ENCODE measurements at places on chromosomes 11 and 22.

DNA sequence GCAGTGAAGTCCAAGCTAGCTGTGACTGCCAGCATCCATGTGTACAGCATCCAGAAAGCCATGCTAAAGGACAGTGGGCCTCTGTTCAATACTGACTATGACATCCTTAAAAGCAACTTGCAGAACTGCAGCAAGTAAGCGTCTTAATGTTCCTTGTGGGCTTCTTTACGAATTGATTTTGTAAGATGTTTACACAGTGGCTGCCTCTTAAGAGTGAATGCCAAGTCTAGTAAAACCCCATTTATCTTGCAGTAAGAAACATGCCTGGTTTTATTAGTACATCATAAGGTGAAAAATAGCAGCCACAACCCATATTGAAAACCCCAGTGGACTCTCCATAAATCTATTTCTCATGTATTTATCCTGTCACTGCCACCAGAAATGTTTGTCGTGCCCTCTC, 20.5 kb downstream of the POLD3 start:
- no peak for DNase-seq

DNA sequence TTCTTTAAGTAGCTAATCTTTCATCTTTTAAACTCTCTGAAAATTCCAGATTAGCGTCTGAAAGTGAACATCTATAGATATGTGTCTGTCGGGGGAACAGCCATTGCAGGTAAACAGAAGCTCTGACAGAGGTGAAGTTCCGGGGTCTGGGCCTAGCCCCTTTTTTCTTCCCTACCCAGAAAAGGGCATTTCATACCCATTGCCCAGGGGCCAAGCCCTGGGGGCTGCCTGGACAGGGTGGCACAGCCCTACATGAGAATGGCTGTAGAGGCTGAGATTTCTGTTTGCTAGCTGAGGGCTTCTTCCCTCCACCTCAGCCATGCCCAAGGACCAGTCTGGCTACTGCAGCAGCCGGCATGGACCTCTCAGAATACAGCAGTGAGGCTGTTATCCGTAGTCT, 327.0 kb upstream of the PLET1 start:
- no peak for DNase-seq

- DNase-seq: peak; percentile 48
These were observed 88.9 kb upstream of the DDI1 start for GRCh38 chr11:103947546-103947919.

GRCh38 chr22:22886546-22886945, 1.1 kb upstream of the IGLL5 start:
- DNase-seq: no peak

DNA sequence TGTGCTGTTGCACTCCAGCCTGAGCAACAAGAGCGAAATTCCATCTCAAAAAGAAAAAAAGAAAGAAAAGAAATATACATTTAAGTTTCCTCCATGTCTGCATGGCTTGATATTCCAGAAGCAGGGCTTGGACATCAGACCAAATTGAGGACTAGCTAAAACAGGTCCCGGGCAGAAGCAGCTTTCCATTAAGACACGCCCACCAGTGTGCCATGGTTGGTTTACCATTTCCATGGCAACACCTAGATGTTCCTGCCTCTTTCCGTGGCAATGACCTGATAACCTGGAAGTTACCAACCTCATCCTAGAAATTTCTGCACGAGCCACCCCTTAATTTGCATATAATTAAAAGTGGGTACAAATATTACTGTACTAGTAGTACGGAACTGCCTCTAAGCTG, 111.3 kb downstream of the NAT10 start:
- DNase-seq: no peak

DNA sequence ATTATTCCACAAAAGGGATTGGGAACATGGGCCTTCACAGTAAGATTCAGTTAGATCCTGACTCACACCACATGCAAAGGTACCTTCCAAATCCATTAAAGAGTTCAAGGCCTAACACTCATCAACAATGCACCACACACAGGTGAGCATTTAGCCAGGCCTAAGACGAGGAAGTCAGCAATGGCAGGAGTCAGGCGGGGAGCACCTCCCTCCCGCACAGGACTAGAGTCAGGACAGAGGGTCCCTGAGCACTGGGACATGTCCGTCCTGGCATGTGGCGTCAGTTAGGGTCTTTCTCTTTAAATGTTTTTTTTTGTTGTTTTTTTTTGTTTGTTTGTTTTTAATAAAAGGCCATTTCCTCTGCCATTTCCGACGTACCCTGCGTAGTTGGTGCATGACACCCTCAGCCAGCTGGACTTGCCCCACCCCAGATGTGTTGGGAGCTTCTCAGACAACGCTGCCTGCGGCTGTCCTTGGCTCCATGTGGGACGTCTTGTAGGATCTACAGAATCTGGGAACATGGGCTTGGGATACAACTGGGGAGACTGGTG, 1458.6 kb downstream of the BRD1 start:
- no peak for DNase-seq

GRCh38 chr11:78202733-78203167, 14.0 kb downstream of the USP35 start:
- DNase-seq: no peak

DNA sequence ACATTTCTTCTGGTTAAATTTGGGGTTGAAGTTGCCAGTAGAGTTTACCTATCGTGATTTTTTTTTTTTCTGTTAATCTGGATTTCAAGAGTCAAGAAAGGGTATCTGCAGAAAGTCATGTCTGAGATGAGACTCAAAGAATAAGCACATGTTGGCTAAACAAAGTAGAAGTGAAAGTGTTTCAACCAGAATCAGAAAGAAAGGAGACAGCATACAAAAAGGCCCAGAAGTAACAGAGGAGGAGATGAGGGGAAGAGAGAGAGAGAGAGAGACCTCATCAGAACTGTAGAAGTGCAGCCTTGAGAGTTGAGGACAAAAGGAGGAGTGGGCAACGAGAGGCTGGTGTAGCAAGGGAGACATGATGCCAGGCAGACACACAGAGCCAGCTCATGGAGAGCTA, 54.9 kb downstream of the SVIP start:
- DNase-seq: no peak

DNA sequence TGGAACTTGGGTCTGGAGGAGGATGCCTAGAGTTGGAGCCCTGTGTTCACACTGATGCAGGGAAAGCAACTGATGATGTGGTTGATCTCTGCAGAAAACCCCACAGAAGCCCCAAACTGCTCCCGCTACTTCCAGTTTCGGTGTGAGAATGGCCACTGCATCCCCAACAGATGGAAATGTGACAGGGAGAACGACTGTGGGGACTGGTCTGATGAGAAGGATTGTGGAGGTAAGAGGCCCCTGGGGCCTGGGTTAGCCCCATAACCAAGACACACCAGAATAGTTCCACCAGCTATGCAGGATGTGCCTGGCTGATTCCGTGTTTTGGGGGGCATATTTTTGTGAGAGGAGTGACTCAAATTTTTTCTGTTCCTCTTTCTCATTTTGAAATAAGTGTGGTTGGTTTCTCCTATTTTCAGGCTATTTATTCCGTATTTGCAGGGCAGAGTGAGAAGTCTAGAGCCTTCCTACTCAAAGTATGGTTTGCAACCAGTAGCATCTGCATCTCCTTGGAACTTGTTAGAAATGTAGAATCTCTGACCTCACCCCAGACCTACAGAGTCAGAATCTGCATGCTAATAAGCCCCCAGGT, 137.3 kb upstream of the SORL1-AS1 start:
- DNase-seq: no peak

DNA sequence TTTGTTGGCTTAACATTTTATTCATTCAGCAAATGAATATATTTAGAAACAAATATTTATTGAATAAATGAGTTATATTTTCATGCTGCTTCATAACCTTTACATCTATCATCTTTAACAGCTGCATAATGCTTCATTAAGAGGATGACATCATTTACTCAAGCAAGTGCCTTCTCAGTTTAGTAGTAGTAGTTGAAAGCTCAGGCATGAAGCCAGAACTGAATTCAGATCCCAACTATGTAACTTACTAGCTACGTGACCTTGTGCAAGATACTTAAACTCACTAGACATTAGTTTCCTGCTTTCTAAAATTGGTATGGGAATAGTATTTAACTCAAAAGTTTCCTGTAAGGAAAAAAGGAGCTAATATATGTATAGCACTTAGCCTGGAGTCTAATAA, 90.3 kb downstream of the TMPRSS5 start:
- DNase-seq: peak; percentile 28

- DNase-seq: peak; percentile 26
These were observed 3.0 kb downstream of the LRP5 start for GRCh38 chr11:68315171-68315920.

DNA sequence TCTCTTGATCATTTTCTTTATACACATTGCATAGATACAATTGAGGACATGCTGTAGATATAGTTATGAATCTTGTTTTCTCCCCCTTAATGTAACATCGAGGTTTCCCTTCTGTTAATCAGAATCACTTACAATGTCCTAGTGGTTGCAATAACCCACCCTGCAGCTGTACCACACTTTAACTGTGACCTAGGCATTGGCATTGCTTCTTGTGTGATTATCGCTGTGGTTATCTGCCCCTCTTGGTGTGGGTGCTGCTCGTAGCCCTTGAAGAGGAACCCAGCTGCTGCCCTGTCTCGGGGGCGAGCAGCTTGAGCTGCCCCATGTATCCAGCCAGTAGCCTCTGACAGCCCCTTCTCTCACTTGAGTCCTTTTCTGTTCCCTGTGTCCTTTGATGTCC, 1.5 kb downstream of the DGAT2 start:
- no peak for DNase-seq

DNA sequence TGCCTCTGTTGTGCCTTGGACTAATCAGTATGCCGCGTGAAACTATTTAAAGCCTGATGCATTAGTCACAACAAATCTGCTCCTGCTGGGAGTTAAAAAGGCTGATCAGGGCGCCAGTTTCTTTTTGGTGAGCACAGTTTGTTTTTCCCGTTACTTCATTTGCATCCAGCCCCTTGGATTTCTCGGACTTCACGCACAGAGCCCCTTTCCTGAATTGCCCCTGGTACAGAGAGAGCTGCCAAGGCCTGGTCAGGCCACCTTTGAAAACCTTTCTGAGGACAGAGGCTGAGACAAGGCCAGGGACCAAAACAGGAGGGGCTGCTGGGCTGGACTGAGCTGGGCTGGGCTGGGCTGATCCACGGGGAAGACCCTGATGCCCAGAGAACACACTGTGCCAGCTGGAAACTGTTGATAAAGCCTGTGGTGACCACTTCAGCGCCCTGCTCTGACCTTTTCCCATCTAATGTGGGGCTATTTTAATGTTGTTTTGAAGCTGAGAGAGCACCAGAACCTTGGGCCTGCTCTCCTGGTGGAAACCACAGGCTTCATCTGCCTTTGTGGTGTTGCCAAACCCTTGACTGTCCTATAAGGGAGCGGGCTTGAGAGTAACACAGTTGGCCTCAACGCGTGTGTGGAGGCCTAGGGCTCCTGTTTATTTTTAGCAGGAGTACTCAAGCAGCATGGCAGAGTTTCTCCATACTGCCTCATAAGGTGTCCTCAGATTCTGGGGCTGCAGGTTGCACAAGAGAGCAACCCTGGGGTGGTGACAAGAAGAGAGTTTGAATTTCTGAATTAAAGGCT, 44.2 kb downstream of the NAV2 start:
- DNase-seq: no peak

DNA sequence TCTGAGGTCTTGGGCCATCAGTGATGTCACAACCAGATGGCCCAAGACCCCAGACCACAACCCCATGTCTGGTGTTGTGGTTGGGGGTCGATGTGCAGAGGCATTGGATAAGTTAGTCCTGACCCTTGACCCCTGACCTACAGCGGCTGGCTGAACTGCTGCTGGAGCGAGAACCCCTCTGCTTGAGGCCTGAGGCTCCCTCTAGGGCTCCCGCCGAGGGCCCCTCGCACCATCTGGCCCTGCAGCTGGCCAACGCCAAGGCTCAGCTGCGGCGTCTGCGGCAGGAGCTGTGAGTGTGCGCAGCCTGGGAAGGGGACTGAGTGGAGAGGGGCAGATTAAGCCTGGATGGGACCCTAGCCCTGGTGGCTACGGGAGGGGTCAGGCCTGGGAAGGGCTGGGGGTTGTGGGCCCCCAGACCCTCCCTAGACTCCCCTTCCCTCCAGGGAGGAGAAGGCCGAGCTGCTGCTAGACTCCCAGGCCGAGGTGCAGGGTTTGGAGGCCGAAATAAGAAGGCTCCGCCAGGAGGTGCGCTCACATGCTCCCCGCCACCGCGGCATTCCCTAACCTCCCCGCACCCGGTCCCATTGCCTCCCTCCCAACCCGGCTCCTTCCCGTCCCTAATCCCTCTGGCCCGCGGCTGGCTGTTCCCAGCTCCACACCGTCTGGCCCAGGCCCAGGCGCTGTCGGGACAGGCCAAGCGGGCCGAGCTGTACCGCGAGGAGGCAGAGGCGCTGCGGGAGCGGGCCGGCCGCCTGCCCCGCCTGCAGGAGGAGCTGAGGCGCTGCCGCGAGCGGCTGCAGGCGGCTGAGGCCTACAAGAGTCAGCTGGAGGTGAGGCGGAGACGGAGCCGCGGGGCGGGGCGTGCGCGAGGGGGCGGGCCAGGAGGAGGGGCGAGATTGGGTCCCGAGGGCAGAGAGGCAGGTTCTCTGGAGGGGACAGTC, 2.1 kb downstream of the CCDC88B start:
- peak; percentile 84 for DNase-seq

DNA sequence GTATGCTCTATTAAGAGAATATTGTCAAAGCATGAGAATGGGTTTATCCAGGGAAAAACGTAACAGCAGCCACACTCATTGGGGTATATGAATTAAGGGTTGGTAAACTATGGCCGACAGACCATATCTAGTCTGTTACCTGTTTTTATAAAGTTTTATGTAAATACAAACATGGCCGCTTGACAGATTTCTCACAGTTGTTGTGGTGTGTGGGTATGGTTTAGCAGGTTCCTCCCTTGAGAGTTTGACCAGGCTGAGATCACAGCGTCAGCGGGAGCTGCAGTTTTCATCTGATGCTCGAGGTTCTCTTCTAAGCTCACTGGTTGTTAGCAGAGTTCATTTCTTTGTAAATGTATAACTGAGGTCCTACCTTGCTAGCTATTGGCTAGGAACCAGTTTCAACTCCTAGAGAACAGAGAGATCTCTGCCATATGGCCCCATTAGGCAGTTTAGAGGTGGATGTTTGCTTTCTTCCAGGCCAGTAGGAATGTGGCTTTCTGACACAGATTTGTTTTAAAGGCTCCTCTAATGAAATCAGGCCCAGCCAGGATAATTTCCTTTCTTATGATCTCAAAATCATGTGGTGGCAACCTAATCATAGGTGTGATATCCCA, 45.5 kb upstream of the GRIK4 start:
- no peak for DNase-seq

- DNase-seq: no peak
These were observed 744.4 kb upstream of the ANO3 start for GRCh38 chr11:25587496-25587895.

DNA sequence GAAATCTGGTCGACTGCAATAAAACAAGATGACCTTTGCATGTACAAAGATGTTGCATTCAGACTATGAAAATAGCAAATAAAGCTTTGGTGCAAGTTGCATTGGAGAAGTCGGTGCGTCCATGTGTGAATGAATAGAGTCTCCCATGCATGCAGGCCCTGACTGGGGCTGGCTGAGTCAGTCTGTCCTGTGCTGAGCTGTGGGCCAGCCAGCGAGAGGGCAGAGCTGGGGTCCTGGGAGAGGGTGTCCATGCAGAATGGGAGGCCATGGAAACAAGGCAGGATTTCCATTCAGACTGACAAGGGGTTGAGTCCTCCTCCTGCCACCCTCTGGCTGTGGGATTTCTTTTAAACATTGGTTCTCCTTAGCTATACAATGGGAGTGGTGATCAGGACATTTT, 2.3 kb upstream of the CRYBB3 start:
- DNase-seq: no peak

GRCh38 chr11:69079661-69080256, 31.0 kb downstream of the TPCN2 start:
- DNase-seq: no peak

- no peak for DNase-seq
These were observed 357.2 kb downstream of the OPCML start for GRCh38 chr11:133175103-133175502.

- no peak for DNase-seq
These were observed 30.9 kb downstream of the POLR3H start for GRCh38 chr22:41513391-41513790.

Measured in MG63 (cell line).